Upper lobe of right lung (tissue), 1 donor: ENCODE measurements at places on chromosomes 5 and 9.

DNA sequence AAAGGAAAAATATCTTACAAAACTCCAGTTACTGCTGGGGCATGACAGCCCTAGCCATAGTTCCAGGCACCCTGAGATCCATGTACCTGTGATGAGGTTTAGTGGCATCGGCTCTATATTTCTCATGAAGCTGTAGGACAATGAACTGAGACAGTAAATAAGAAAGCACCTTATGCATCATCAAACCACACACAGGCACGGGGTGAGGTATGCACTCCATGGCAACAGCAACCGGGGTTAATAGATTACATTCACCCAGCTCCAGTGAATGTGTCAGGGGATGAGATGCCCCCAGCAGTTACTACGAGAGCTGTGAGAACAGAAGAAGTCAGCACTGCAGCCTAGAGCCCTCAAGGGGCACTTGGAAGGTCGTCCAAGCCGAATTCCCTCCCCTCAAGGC is 162.0 kb upstream of the S1PR3 start:
- no peak for DNase-seq

GRCh38 chr9:129174724-129175514 is 3.1 kb downstream of the IER5L start:
- peak; percentile 89 for DNase-seq

GRCh38 chr5:64952951-64953673 is 184.4 kb downstream of the CWC27 start:
- no peak for DNase-seq

DNA sequence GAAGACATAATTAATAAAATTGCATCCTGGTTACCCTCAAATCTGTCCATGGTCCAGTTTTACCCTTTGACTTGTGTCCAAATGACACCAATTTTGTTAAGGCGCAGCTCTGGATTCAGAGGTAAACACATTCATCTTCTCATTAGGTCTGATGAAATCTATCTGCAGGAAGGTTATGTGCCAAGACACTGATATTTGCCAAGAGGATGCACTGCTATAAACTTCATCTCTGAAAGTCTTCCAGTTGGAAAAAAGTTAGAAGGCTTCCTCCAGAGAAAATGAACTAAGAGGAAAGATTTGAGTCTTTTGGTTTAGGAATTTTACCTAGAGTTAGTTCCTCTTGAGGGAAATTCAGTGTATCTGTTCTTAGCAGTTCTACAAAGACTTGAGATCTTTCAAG is 717.8 kb downstream of the DTWD2 start:
- no peak for DNase-seq

DNA sequence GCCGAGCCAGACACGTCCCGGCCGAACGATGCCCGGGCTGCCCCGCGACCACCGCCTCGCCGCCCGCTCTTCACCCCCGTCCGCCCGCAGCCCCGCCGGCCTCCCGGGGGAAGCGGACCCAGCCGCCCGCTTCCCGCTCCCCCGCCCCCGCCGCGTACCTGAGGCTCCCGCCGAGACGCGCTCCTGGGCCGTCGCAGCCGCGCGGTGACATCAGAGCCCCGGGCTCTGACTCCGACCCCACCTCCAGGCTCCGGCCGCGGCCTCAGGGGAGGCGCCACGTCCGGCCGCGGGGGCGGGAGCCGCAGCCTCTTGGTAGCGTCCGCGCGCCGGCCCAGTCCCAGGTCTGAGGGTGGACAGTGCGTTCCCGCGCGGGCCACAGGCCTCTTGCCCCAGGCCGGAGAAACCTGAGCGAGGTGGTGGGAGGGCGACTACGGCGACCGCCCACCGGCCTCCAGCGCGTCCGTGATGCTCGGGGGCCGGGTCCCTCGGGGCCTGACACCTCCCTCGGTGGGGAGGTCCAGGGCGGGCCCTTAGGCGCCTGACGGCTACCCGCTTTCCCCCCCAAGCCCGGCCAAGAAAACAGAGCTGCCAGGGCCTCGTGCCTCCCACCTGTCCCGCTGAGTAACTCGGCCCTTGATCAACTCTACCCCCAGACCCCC is at the start of gene SHROOM1:
Gene SHROOM1, minus strand, starts transcription at position 212 of the 659 bp plus-strand sequence. CDS start 4,507 bp downstream, outside the sequence.
- DNase-seq: peak; percentile 92

DNA sequence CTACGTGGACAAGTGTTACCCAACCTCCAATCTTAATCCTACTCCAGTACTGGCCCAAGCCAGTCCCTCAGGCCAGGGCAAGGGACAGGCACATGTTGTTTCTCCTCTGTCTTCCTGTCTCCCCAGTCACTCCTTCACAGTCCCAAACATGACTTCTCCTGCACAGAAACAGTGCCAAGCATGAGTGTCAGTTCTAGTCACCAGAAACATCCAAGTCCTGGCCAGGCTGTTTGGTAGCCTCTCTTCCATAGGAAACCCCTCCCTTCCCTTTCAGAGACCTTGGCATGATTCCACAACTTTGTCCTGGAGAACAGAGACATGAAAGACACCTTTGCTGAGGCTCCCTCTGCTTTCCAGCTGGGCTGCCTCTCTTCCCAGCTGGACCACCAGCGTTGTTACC is 56.2 kb upstream of the SLC2A8 start:
- DNase-seq: no peak
